ENCODE measurements at places on chromosomes 1 and 21. TPM values are rescaled to one million over a fixed set of nuclear protein-coding genes. Genes with fewer than 3 reads are reported as not detected.

DNA sequence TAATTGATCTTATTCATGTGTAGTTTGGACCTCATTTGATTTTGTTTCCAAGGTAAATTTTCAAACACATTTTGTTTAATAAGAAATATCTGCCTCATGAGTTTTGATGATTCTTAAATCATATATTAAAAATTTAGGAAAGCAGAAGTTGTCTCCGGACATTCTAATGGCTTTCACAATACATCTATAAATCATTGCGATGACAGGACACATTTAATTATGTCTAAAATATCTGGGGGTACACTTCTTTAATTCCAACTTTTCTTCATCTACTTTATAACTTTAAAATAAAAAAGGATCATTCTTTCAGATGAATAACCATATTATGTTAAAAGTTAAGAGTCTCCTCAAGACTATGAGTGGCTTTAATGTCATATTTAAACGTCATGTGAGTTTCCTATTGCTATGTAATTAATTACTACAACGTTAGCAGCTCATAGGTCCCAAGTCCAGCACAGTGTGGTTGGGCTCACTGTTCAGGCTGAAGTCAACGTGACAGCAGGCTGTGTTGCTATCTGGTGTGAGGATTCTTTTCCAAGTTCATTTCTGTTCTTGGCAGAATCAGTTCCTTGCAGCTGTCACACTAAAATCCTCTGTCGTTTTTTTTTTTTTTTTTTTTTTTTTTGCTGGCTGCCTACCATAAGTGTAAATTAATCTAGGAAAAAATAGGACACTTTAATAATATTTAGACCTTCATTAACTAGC is 893.5 kb downstream of the LTN1 start:
- no peak for DNase-seq

GRCh38 chr1:113691184-113691583 is 68.1 kb downstream of the PHTF1 start:
- no peak for DNase-seq

EDN2 gene
- total RNA-seq: 1.1 TPM

TDRD5 gene
- total RNA-seq: not detected

- DNase-seq: no peak
Observed at GRCh38 chr1:43602990-43603389, 47.0 kb upstream of the KDM4A start.

GRCh38 chr1:17032741-17033140 is 21.0 kb upstream of the ATP13A2 start:
- DNase-seq: no peak

DNA sequence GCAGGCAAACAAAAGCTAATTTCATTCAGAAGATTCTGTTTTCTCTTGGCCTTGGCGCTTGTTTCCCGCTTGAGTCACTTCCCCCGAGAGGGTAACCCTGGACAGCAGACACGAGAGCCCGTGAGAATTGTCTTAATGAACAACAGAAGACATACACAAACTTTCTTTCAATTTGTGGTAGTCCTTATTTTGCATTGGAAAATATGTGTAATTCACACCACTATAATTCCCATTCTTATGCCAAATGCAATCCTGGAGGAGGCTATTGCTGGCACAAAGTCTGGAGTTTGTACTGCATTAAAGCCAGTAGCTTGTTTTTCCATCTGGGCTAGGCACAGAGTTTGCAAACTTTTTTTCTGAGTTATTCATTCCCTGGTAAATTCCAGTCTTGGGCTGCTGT is 109.8 kb upstream of the IVNS1ABP start:
- no peak for DNase-seq

- DNase-seq: no peak
Observed at GRCh38 chr1:26961826-26962225, 1.6 kb upstream of the KDF1 start.

- DNase-seq: no peak
Observed at GRCh38 chr1:20318521-20318920, 27.8 kb downstream of the VWA5B1 start.

DNA sequence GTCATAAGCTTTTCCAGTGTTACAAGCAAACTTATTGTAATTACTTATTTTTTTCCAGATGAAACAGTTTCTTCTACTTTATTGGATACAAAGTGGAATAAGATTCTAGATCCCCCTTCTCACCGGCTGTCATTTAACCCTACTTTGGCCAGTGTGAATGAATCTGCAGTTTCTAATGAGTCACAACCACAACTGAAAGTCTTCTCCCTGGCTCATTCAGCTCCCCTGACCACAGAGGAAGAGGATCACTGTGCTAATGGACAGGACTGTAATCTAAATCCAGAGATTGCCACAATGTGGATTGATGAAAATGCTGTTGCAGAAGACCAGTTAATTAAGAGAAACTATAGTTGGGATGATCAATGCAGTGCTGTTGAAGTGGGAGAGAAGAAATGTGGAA is 95.5 kb downstream of the ZFYVE9 start:
- no peak for DNase-seq

DNA sequence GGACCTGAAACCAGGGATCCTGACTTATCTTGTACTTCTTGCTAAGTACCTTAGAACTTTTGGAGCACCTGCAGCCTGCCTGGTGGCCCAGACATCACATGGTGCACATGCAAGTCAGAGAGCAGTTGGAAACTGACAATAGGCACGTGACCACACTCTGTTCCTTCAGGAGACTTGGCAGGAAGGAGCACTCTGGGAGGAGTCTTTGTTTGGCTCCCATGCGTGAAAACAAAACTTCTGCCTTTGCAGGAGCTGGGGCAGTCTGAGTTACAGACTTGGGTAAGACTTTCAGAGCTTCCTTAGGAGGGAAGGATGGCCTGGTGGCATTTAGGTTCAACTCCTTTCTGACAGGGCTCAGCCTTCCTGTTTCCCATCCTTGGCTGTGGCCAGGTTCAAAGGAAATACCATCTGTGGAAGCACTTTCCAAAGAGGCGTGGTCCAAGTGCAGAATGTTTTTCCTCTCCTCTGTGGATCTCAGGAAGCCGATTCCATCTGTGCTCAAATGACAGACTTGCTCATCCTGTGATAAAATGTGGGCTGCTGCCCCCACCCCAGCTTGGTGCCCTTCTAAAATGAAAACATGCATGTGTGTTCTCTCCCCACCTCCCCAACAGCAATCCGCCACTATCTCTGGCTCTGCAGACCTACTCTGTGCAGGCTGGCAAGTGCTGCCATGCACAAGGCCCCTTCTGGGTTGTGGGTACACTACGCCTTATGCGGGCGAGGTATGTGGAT is 14.1 kb upstream of the ZNF436 start:
- no peak for DNase-seq

TMEM63A gene
- 21.4 TPM for total RNA-seq

MAP10 gene
- total RNA-seq: 2.3 TPM

CTH gene
- total RNA-seq: 0.43 TPM

GRCh38 chr1:11013160-11013531 is 692 bp downstream of the TARDBP start:
- DNase-seq: no peak

- DNase-seq: no peak
Observed at GRCh38 chr1:16158993-16159831, 3.3 kb upstream of the EPHA2 start.

OR2T2 gene
- total RNA-seq: not detected

ANGEL2 gene
- 17.8 TPM for total RNA-seq

DNA sequence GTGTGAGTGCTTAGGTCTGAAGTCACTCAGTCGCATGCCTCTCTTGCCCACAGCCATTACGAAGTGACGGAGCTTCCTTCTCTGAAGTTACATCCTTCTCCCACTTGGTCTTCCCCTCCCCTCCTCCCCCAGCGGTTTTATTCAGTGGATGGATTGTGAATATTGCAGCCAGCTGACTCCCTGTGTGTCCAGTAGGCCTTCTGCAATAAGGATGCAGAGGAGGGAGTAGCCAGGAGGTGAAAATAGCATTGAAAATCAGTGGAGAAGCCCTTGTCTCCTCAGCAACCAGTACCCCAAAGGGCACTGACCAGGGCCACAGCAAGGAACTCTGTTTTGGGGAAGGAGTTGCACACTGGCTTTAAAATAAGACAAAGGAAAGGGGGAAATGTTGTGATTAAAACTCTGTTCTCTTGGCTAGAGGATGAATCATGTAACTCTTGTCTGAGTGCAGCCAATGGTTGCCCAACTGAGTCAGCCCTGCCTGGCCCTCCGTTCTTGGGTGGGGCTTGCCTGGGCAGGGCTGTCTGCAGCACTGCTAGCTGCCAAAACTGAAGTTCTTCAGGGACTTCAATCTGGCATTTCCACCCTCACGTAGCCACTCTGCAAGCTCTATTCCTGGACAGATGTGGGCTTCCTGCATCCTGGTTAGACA is 4.3 kb downstream of the S100A10 start:
- DNase-seq: no peak

GRCh38 chr1:87560601-87561360 is 232.1 kb downstream of the LMO4 start:
- no peak for DNase-seq

DNA sequence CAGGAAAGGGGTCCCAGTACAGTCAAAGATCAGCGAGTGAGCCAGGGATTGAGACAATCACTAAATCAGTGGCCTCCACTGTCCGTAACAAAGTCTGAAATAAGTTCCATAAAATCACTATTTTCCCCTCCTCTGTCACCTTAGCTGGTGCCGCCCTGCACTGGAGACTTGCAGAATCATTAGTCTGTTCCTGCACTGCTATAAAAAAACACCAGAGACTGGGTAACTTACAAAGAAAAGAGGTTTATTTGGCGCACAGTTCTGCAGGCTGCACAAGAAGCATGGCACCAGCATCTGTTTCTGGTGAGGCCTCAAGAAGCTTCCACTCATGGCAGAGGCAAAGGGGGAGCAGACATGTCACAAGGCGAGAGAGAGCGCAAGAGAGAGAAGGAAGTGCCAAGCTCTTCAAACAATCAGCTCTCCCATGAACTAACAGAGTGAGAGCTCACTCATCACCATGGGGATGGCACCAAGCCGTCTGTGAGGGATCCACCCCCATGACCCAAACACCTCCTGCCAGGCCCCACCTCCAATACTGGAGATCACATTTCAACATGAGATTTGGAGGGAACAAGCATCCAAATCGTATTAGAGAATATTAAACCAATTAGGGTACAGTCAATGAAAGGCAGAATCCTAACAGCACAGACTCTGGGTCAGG is 129.8 kb upstream of the TIAM1 start:
- DNase-seq: no peak

DNA sequence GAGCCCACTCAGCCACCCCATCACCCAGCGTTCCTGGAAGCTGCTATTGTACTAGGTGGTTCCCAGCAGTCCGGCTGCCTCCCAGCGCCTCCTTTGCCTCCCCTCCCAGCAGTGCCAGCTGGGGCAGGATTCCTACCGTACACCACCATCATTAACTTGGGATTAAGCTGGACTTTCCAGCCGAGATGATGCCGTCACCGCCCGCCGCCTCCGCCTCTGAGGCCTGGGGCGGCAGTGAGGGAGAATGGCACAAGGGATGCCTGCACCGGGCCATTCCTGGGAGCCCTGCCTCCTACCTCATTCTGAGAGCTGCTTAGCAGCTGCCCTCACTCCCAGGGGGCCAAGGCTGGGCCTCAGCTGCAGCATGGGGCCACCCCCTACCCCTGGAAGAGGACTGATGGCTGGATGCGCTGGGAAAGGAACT is 13.2 kb downstream of the CNTN2 start:
- DNase-seq: no peak

GRCh38 chr1:22241250-22241649 is 98.4 kb upstream of the WNT4 start:
- no peak for DNase-seq

F11R gene
- 10.3 TPM for total RNA-seq

DNA sequence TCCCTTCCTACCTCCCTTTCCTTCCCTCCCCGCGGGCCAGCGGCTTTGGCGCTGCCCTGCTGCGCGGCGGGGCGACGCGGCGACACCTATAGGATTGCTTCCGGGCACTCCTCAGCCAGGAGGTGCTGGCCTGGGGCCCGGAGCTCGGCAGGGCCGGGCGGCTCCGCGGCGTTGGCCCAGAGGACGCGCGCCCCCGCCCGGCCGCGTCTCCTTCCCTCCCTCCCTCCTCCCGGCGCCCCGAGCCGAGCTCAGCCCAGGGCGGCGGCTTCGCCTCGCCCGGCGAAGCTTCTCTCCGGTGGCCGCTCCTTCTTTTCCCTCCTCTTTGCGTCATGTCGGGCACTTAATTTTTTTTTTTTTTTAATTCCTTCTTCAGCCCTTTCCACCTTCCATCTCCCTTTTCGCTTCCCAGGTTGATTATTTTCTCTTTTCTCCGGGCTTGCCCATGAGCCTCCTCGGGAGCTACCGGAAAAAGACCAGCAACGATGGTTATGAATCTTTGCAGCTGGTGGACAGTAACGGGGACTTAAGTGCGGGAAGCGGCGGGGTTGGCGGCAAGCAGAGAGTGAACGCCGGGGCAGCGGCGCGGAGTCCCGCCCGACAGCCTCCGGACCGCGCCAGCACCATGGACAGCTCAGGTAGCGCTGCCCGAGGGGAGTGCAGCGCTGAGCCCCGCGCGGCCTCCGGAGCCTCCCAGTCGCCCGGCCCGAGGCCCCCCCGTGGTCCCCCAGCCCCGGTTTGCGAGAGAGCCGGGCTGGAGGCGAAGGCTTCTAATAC is at the start of gene DNAJC6:
DNAJC6 (plus strand) TSS at position 240 of the 774 bp plus-strand sequence; CDS start at position 443, 203 bp downstream.
- DNase-seq: peak; percentile 78

- DNase-seq: no peak
Observed at GRCh38 chr1:147336291-147336690, 93.8 kb downstream of the CHD1L start.

DNA sequence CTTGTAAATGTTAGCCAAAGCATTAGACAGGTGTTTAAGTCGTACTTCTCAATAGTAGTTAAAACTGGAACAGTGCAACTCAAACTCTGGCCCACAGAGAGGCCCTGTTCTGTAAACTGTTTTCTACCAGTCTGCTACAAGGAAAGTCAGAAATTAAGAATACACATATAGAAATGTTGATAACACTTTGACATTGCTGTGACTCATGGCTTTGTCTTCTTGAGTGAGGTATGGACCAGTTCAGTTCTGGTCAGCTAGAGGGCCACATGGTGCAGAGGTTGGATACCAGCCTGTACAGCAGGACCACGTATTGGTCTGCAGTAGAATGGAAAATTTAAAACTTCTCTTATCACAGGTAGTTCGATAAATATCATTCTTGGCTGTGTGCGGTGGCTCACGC is 22.3 kb downstream of the ZBTB8B start:
- DNase-seq: no peak

GRCh38 chr1:71834601-71835441 is 447.5 kb downstream of the NEGR1 start:
- DNase-seq: no peak

GRCh38 chr1:245235156-245235555 is 80.4 kb downstream of the KIF26B start:
- DNase-seq: no peak

- DNase-seq: no peak
Observed at GRCh38 chr1:67190410-67190809, 24.2 kb downstream of the IL23R start.

FCRL2 gene
- total RNA-seq: not detected

RNASEL gene
- total RNA-seq: 3.3 TPM

DNA sequence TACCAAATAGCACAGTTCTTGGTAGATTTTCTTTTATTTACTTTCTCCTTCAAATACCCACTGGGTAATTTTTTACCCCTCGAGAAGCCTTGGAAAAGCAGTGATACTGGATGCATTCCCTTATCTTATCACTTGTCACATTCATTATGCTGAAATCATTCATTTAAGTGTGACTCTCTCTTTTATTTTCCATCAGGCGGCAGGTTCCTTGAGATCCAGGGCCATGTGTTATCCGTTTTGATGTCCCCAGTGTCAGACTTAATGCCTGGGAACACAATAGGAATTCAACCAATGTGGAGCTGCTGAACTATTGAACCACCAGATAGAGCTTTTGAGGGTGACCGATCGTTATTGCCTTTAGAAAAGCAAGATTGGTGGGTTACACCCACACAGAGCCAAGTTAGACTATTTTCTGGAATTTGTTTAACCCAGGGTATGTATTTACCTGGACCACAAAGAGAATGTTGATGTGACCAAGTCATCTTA is 51.5 kb upstream of the ATP5PO start:
- DNase-seq: no peak

Measured in cardiac septum (tissue), 1 donor.